ENCODE measurements at places on chromosomes 5 and 9.

DNA sequence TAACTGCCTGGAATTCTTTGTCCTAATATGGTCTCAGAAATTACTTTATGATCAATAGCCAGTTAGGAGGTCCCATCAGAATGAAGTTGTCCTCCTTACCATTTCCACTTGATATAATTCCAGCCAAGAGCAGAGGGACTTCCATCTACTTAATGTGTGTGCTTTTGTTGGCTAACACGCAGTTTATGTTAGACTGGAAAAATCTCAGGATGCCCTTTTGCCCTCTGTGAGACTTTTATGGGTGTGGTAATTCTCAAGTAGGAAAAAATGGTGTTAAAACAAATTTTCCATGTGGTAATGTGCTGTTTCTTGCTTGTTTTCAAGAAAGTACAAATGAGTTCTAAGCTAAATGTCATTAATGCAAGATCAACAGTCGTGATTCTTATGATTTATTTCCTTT lies 327.1 kb downstream of the MTRR start:
- no peak for DNase-seq

DNA sequence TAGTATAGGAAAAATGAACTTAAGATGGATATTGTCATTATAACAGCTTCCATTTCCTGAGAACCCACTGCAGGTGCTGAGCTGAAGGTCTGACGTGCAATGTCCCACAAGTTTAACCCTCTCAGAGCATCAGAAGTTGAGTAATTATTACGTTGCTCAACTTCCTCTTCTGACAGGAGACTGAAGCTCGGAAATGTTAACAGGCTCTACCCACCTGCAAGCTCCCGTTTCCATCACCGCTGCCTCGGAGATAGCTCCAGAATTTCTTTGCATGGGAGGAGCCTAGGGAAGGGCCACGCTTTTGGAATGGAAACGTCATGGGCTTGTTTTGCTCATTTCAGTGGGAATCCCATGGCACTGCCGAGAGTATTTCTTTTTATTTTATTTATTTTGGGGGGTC lies 1.0 kb upstream of the NTMT1 start:
- no peak for DNase-seq

DNA sequence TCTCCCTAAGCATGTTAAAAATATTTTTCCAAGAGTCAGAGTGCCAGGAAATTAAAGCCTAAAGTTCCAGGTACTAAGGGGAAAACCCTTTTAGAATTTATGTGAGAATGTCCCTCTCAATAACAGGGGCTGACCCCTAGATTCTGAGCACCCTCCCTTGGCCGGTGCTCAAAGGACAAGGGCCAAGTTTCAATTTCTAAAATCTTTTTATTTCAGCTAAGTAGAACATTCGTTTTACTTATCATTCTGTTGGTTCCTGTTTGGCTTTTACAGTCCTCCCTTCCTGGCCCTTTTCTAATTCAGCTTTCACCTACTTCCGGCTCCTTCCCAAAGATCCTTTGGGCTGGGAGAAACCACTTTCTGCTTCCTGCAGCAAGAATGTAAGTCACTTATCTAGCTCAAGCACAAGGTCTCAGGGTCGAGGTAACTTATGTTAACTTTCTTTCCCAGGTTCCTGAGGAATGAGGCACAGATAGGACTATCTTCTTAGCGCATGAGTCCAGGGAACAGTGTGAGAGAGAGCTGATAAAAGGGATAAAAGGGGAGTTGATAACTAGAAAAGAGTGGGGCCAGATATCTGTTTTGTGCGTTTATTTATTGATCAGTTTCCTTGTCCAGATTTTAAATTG lies 34.6 kb upstream of the F2RL2 start:
- DNase-seq, result no peak

GRCh38 chr5:36691696-36692371 lies 85.4 kb downstream of the SLC1A3 start:
- no peak for DNase-seq

DNA sequence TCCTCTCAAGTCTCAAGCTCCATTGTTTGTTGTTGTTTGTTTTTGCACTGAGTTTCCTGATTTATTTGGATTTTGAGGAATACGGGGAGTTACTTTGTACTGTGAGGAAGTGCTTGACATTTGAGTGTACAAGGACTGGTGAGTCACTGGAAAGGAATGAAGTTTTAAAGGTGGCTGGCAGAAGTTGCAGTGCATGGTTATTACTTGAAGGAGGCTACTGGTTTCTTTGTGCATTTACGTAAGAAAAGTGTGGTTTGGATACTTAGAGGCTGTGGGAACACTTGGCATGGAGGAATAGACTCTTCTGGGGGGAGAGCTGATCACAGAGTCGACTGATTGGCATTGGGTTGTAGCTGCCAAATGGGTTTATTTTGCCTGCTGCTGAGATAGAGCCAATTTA lies 919.0 kb downstream of the TAF11L14 start:
- no peak for DNase-seq

DNA sequence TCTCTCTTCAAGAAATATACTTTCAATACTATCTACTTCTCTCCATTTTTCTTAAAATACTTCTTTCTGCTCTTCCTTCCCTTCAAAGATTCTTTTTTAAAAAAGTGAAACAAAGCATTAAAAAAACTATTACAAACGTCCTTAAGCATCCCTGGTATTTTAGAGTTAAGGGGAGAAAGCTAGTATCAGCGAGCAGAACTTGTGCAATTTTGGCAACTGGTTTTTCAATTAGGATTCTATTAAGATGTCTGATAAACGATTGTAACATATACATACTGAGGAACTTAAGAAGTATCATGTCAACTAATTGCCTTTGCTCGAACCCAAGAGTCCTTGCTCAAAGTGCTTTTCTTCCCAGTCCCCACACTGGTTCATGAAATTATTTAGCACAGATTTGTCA lies 459.2 kb downstream of the BNC2 start:
- DNase-seq, result no peak

DNA sequence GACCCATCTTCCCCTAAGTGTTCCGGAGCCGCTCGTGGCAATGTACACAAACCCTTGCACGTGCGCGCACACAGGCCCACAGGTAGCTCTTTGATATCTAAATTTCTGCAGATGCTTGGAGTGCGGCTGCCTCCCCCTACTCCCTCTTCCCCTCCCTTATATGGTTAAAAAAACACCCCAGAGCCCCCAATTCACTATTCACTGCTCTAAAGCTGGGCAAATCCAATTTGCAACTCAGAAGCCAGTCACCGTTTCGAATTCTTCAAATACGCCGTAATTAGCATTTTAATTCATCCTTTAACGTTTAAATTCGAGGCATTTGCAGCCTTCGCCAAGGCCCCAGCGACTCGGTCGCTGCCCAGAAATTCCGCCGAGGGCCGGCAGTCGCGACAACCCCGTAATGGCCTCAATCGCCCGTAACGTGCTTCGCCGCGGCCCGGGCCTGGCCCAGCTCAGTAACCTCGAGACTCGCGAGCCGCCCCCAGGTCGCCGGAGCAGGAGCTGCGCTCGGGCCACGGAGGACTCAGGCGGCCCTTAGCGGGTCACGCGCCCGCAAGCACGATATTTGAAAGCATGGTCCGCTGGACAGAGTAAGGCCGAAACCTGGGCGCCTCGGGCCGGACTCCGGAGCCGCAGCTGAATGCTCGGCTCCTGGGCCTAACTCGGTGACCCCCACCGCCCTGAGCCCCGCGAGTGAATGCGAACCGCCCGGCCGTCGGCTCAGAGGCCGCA lies 1.3 kb downstream of the IRX2 start:
- DNase-seq, result no peak

DNA sequence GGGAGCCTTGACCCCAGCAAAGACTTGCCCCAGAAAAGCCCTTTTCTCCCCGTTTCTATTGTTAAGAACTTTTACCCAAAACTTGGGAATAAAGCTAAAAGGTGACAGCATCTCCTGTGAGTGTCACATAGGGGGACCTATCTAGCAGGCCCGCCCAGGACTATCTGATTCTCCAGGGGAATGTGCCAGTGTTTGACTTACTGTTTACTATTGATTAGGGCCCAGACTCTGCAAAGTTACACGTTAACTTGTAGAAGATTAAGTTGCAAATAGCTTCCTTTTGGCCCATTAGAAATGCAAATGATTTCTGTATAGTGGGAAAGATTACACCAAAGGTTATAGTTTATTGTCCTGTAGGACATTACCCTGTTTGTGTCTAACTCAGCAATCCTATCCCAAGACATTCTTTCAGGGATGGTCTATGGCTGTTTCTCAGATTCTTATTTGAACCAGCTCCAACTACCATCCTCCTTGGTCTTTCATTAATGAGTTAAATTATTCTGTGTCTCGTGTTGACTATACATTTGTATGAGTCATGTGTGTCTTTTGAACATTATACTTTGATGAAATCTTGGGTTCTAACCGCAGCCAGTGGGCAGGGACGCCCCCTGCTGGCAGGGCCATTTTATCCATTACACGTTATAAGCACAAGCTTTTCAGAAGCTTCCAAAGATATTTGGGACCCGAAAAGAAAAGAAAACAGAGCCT lies 60.7 kb downstream of the HRH2 start:
- DNase-seq, result no peak

- peak; percentile 52 for DNase-seq
These were observed 122.8 kb downstream of the DPYSL3 start for GRCh38 chr5:147387109-147387508.

- DNase-seq, result no peak
These were observed 161.9 kb downstream of the PPP2R2B start for GRCh38 chr5:146716636-146717035.

GRCh38 chr5:112228667-112229066 lies 190.4 kb downstream of the EPB41L4A start:
- DNase-seq, result no peak

GRCh38 chr9:3502560-3503398 lies 23.0 kb downstream of the RFX3 start:
- DNase-seq, result no peak

DNA sequence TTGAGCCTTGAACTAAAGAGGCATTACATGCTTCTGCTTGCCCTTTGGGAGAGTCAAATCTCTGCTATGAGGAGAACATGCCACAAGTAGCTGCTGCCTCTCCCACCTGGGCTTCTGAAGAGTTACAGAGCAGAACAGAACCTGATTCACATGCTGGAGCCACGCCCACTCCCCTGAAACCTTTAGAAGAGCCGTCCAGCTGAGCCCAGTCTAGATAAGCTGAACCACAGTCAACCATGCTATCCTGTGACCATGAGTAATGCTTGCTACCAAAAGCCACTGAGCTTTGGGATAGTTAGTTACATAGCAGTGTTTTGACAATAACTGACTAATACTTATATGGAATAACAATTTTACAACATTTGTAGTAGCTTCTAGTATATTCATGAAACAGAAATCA lies 111.0 kb upstream of the VCAN start:
- DNase-seq, result no peak

DNA sequence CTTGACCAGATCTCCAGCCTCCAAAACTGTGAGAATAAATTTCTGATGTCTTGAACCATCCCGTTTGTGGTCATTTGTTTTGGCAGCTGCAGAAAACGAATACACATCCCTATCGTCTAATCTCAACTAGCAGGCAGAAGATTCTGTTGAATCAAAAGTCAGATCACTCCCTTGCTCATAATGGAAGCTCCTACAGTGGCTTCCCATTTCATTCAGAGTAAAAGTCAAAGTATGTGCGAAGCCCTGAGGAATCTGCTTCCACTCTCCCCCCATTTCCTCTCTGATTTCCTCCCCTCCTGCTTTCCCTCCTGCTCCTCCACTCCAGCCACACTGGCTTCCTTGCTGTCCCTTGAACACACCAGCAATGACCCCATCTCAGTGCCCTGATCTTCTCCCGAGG lies 34.8 kb upstream of the SPOCK1 start:
- no peak for DNase-seq

- peak; percentile 76 for DNase-seq
These were observed 47.8 kb upstream of the PSD2 start for GRCh38 chr5:139747583-139748504.

GRCh38 chr5:67548520-67549295 lies 352.1 kb upstream of the CD180 start:
- DNase-seq, result no peak

DNA sequence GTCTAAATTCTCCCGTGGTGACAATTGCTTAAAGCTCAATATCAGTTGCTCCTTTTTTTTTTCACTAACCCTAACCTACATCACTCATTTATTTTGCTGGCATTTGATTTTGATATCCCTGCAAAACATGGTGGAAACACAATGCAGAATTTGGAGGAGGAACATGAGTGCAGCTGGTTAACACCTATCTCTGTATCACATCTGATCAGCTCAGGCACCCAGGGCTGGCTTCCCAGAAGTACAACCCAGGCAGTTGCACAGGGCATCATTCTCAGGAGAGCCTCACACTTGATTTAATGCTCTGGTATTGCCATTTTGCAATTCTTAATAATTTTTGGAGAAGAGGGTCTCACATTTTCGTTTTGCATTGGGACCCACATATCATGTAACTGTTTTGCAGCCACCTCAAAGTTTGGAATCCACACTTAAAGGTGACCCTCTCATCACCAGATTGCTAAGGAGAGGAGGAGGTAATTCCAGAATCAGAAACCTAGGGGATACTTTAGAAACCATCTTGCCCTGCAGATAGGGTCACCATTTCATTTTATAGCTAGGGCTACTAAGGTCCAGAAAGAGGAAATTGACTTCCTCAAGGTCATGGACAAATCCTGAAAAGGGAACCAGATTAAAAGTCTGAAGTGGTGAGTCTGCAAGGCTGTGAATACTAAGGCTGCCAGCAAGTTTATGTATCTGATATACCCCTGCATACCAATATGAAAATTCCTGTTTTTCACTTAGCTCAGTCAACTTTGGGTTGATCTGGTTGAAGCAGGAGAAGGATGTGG lies 19.3 kb upstream of the ADAM19 start:
- no peak for DNase-seq

DNA sequence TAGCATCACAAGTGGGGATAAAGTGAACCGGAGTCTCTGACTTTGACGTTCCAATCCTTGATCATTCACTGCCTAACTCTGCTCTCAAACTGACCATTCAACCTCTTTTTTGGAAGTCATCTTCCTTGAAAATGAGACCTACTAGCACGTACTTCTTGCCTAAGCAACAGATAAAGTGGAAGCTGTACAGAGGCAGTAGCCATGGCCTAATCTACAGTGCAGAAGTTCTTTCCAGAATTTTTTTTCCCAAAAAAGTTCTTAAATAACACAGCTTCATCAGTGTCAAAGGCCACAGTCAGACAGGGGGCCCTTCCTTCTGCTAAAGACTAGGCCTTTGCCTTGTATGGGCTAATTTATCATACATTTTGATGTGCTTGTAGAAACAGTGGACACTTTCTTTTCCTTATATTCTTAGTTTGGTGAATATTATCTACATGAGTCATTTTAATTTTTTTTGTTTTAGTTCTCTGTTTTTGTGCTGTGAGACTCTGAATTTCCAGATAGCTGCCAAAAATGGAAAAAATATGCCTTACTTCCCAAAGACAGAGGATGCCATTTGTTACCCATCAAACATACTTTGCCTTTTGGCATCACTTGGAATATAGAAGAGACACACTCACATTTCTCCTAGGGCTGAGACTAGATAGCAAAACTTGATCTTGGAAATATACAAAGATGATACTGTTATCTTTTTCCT lies 96.3 kb upstream of the VCAN start:
- no peak for DNase-seq

DNA sequence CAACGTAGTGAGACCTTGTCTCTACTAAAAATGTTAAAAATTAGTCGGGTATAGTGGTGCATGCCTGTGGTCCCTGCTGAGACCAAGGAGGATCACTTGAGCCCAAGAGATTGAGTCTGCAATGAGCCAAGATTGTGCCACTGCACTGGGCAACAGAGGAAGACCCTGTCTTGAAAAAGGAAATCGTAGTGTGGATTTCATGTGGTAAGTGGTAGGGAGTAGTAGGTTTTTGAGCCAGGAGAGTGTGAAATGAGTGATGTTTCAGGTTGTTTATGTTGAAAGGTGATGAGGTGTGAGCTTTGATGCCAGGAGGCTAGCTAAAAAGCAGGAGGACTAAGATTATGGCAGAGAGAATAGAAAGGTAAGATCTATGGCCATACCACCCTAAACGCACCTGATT lies 5.9 kb downstream of the MATR3 start:
- DNase-seq, result no peak

All from SK-N-SH (cell line).